ENCODE measurements at places on chromosomes 5 and 9.

DNA sequence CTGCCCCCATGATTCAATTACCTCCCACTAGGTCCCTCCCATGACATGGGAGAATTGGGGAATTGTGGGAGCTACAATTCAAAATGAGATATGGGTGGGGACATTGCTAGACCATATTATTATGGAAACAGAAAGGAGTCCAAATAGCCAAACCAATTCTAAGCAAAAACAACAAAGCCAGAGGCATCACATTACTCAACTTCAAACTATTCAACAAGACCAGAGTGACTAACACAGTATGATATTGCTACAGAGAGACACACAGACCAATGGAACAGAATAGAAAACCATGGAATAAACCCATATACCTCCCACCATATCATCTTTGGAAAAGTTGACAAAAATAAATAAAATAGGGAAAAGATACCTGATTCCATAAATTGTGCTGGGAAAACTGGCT, 710.5 kb upstream of the CDH9 start:
- DNase-seq = no peak

GRCh38 chr5:127697894-127698600, 5.1 kb upstream of the CCDC192 start:
- peak; percentile 19 for DNase-seq

DNA sequence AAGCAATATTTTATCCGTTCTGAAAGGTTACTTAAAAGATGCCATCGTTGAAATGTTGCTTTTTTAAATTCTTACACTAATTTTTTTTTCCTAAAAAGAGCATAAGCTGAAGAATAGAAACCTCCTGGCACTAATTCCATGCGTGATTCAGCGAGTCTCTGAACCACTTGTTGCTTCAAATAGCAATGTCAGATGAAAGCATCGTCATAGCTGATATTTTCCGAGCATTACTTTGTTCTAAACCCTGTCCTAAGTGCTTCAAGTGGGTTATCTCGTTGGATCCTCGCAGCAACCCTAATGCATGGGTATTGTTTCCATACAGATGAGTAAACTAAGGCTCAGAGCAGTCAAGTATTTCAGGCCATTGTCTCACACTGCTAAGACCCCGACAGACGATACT, 79.7 kb downstream of the CDH6 start:
- DNase-seq = no peak

DNA sequence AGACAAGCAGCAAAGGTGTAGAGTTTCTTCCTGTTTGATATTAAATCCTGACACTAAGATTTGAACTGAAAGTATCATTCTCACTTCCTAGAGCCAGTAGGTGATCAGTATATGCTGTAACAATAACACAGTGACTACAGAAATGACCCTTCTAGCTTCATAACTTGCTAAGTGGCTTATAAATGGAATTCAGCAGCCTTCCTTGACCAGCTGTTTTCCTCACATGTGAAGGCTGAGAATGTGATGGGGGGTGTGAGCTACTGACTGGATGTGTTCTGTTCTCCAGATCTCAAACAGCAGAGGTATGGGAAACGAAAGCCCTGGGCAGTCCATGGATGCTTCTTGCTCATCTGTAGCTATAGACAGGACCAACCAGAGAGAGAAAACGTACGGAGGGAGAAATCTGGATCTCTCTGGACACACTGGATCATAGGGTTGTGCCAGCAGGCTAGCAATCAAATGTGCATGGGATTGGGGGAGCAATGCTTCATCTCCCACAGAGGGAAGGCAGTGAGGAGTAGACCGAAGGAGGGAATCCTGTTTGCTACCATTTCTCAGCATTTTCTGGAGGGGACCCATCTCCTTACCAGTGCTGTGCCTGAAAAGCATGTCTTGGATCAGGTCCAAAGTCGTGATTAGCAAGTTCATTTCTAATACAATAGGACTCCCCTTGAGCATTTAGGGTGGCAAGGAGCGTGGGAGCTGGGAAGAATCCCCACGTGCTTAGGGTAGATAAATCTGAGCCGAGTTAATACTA, 39.4 kb downstream of the TNFAIP8 start:
- no peak for DNase-seq

DNA sequence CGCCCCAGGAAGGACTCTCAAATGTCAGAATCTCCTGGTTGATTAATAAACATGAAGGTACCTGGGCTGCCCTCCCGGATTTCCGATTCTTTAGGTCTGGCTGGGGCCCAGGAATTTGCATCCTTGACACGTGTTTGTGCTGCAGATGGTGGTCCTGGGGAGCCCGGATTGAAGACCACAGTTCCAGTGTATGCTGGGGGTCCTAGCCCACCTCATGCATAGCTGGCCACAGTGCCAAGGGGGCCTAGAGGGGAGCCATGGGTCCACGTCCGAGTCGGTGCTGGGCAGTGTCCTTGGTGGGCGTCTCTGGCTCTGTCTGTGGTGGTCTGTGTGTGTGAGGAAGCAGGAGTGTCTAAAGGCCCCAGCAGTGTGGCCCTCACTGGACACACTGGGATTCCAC, 3.2 kb downstream of the NCS1 start:
- DNase-seq = no peak

DNA sequence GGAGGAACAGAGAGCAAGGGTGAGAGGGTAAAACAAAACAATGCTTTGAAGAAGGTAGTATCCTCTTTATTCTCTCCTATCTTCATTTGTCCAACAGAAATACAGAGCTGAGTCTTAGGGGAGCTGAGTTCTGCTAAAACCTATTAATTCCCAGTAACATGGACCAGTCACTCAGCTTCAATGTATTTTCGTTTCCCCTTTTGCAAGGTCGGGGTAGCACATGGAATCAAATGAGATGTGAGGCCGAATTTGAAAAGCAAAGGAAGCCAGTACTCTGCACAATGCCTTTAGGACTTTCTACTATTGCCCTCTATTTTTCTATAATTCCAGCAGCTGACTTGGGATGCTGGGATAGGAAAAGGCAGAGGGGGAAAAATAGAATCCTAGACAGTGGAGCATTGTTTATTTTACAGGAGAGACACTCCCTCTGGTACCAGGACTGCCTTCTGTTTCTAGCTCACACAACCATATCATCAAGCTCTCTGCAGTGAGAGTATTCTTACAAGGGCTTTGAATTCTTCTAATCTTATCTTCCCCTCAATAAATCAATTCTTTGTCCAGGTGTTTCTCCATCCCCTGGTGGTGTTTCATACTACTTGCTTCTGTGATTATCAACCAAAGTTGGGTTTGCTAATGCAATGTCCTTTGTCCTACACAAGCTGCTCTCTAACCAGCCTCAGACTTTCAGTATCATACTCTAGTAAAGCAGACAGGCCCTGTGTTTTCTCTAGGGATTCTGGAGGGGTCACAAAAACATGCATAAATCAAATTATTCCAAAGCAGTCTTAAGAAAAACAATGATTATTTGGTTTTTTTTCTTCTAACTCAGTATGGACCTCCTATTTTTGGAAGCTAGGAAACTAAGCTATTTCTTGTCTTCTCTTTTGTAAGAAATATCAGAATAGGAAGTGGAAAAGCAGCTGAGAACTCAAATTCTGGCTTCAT, 341.5 kb downstream of the OSTF1 start:
- DNase-seq = no peak

- DNase-seq = no peak
These were observed 16.5 kb upstream of the TMED9 start for GRCh38 chr5:177575488-177575887.

DNA sequence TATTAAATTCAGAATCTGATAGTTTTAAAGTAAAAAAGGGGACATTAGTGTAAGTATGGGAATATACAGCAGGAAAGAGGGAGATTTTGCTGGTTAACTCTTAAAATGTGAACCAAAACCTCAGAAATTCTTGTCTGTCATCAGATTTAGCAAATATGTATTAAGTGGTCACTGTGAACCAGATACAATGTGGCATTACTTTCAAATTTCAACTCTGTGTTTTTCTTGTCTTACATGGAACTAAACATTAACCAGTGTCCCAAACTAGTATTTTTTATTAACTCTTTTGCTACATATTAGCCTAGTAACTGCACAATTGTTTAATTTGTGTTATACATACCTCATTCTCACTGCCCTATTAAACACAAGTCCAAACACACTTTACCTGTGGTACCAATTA, 259.9 kb upstream of the RASA1 start:
- DNase-seq = no peak

GRCh38 chr5:116989995-116990394, 415.4 kb upstream of the SEMA6A start:
- DNase-seq = peak; percentile 47

- no peak for DNase-seq
These were observed 50.2 kb upstream of the CXCL14 start for GRCh38 chr5:135628771-135629563.

- no peak for DNase-seq
These were observed 433.2 kb upstream of the NMUR2 start for GRCh38 chr5:152838241-152838786.

DNA sequence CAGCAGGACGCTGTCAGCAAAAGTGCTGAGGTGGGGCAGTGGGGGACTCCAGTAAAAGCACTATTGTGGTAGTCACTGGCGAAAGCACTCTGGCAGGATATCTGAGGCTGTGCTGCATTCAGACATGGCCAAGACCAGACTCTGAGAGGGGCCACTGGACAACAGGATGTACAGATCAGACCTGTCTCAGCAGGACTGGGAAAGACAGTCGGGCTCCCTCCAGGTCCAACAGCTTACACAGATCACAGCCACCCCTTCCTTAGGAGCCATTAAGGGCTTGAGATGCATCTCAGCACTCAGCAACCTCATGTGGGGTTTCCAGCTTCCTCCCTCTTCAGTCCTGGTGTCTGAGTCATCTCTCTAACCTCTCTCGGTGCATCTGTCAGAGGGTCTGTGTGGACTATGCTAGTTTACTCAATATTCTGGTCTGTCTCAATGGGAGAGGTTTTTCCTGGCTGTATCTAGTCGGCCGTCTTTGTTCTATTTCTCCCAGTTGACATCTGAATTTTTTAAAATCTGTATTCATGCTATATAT, 154.5 kb downstream of the CWC27 start:
- DNase-seq = no peak

DNA sequence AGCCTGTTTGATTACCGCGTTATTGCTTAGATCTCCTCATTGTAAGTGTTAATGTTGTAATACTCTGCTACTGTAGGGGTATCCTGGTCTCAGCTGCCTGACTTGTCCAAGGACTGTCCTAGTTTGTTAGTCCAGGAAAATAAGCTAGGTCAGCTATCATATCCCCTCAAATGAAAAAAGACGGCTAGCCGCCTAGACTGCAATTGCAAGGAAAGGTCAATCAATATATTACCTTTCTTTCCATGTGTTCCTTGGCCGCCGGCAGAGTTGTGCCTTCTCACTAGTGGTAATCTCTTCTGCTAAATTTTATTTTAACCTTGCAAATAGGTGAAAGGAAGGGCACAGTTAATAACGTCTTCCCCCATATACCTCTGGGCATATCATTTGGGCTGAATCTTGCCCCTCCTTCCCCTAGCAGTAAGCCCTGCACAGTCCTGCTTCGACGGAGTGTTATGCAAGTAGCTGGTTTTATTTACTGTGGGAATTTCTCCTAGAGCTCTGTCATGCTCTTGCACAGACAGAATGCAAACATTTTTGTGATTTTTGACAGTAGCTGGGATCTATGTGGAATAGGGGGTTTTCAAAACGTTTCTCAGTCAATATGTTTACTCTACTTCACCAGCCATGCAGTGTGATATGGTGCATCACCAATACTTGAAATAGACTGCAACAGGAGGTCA, 288.5 kb downstream of the MAST4 start:
- no peak for DNase-seq

- no peak for DNase-seq
These were observed 36.7 kb downstream of the ANKRD31 start for GRCh38 chr5:75199946-75200345.

GRCh38 chr5:151773951-151774350, 2.2 kb downstream of the G3BP1 start:
- no peak for DNase-seq

DNA sequence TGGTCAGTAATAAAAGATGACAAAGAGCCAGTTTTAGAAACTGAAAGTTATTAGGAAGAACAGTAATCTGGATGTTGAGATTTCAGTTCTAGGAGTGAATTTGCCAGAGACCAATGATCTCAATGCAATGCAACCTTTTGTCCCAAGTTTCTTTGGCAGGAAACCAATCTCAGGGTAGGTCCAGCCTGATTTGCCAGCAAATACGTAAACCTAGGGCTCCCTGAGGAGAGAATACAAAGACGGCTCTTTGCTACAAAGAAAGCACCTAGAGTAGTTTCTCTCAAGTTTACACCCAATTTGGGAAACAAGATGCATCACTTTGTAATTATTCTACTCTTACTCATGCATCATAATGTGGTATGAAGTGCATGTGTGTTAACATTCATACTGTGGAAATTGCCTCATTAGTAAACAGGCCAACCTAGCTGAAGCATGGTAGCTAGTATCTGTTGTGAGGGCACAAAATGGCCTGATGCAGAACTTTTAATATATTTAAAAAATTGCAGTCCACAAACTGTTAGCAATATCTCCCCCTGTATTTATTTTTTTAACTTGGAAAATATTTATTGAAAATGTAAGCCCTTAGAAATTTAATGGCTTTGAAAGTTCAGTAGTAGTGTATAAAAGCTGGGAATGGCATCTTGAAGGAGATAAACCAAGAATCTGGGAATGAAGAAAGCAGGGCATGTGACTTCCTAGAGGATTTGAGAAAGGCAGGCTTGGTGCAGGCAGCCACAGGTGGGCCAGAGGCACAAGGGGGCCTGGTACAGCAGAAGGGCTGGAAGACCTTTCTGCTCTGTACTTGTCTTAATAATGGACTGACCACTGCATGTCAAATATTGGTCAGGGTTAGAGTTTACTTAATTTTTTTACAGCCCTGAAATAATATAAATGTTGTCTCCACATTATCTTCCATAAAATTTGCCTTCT, 59.5 kb downstream of the MAST4 start:
- no peak for DNase-seq

DNA sequence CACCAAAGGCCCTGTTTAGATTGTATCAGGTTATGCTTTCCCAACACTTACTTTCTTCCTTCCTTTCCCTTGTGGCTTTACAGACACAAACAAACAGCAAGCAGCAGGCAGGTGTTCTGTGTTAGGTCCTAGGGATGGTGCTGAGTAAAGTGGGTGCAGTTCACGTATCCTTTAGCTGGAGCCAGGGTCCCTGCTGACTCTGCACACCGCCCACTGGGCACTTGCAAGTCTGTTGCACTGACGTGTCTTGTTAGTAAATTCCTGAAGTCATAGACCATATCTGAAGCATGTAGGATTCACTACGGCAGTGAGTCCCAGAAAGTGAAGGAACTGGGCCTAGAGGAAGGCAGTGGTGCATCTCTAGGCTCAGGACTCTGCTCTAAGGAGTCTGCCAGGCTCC, 96.5 kb downstream of the DAPK1 start:
- DNase-seq = no peak

DNA sequence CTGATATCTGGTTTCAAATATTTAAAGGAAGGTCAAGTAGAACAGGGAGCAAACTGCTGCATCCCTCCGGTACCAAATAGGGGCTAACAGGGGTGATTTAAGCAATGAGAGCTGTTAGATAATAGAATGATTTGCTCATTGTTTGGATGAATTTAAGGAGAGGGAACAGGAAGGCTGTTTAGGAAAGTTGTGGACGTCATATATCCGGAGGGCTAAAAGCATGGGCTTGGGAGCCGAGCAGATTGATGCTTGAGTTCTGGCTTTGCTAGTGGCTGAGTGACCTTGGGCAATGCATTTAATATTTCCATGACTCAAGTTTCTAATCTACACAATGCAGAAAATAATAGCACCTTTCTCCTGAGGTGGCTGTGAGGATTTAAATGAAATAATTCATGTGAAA, 85.4 kb upstream of the RPS23 start:
- no peak for DNase-seq

All from NCI-H526 (cell line).